ENCODE measurements at places on chromosomes 1 and 21.

GRCh38 chr21:46183910-46184624 lies at the start of gene SPATC1L:
TSS of gene SPATC1L (minus strand) at chr21:46184459. CDS start at chr21:46182816, 1,643 bp downstream.
- DNase-seq = peak; percentile 39

- no peak for DNase-seq
Observed at GRCh38 chr1:1220197-1220596, 6.2 kb upstream of the TNFRSF4 start.

GRCh38 chr1:232766904-232767303 lies 38.3 kb upstream of the MAP10 start:
- DNase-seq = no peak

GRCh38 chr1:114502080-114502479 lies 8.9 kb downstream of the TRIM33 start:
- no peak for DNase-seq

DNA sequence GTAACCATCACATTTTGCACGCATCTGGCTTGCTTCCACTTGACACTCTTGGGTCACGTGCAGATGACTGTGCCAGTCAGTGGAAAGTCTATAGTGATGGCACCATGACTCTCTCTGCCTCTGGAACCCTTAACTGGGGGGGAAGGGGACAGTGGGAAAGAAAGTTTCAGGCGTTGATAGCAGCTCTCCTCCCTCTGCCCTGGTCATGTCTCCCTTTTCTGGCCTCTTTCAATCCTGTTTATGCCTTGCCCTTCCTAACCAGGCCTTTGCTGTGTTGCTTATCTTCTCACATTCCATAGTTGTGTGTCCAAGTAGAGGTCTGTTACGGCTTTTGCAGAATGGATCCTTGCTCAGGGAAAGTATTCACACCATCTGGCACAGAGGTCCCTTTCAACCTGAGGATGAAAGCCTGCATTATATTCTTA lies 93.5 kb downstream of the NRDC start:
- no peak for DNase-seq

DNA sequence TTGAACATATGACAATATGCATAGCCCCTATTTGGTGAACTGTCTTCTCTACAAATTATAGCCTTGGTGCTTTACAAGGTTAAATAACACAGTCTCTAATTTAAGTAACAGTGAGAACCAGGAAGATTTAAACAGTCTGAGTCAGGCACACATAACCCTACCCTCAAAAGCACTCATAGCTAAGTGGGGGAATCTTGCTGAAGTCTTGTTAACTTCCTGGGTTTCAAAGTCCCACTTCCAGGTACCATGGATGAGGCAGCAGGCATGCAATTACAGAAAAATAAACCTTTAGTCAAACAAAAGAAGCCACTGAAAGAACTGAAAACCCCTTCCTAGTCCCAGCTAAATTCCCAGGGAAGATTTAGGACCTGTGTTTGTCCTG lies 147.6 kb downstream of the PBX1 start:
- no peak for DNase-seq

- DNase-seq = no peak
Observed at GRCh38 chr1:77398152-77398551, 116.3 kb downstream of the AK5 start.

DNA sequence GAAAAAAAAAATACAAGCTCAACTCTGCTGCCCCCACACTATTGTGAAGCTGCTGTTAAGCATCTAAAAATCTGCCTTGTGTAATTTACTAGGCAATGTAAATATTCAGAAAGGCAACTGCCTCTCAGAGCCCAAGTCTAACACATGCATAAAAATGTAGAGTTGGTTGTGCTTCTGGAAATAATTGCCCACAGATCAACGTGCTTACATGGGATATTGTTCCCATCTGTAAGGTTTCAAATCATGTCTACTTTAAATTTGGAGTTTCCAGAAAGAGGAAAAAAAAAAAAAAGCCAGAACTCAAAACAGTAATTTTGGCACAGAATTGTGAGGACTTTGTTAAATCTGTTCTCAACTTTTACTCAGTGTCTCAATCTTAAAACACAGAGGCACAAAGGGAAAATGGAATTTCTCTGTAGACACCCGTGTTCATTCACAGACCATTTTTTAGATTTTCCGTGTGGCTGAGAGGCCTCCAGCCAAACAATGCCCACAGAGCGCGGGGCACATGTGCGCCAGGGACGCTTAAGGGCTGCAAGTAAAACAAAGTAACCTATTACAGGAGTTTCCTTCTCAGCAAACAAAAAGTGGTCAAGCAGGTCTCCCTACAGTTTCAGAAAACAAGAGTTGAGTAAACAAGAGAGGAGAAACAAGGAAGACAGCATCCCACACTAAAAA lies 115.5 kb downstream of the RERE start:
- no peak for DNase-seq
